ENCODE measurements at places on chromosomes 2 and 18.
A peak's percentile ranks its signal among the peaks of the same experiment; 100 is the strongest.

DNA sequence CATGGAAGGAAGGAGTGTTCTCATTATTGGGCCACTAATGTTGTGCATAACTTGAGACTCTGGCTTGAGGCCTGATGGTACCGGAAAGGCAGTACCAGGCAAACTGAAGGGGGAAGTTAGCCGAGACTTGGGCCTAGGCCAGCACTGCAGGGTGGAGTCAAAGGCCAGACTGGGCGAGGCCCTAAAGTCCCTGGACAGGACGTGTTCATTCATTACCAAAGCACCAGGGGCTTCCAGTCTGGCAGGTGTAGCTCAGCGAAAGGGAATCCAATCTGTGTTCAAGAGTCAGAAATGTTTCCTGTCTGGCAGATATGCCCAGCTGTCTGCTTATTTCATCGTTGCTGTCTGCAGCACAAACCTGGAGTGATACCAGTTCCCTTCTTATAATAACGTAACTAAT, 4.7 kb upstream of the ITSN2 start:
- no peak for DNase-seq

- DNase-seq = no peak
These were observed 27.5 kb downstream of the MAP2 start for GRCh38 chr2:209451209-209451834.

GRCh38 chr2:665340-666073, 11.7 kb downstream of the TMEM18 start:
- DNase-seq = no peak

GRCh38 chr2:237403024-237403882, 10.7 kb downstream of the COL6A3 start:
- no peak for DNase-seq

DNA sequence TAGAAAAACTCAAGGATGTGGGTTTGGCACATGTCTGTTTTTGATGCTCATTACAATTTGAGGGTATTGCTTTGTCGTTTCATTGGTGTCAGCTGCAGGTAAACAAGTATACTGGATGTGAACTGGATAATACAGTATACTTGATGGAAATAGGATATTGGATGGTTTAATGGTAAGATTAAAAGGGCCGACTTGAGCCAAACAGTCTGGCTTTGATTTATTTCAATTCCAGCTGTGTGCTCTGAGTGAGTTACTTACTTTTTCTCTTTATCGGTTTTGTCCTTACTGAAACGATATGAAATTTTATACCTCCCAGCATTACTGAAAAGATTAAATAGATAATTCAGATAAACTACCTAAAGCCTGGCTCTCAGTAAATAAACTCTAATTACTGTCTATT, 227.6 kb downstream of the ASXL3 start:
- no peak for DNase-seq

DNA sequence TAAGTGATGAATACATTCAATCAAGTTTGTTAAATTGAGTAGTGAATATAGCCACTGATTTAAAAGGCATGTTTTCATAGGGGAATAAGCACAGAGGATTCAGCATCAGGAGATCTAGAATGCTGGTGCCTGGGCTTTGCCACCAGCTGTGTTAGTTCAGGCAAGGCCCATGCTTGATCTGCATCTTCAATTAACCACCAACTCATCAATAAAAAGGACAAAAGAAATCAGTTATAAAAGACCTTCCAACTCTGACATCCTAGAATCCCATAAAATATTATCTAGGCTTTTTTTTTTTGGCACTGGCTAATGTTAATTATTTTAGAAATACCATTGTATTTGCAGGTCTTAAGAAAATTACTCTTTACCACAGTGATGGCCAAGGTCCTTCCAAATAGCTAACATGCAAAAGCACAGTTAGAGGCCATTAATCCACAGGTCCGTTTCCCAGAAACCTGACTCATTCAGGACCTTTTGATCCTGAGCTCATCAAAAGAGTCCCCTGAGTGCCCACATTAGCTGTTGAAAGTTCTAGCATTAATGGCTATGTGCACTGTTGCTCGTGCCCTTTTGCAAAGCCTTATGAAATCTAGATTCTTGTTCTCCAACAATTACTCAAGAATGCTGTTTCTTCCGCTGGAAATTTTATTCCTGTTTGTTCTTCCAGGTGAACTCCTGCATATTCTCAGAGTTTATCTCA, 170.0 kb downstream of the CYRIA start:
- DNase-seq = no peak

DNA sequence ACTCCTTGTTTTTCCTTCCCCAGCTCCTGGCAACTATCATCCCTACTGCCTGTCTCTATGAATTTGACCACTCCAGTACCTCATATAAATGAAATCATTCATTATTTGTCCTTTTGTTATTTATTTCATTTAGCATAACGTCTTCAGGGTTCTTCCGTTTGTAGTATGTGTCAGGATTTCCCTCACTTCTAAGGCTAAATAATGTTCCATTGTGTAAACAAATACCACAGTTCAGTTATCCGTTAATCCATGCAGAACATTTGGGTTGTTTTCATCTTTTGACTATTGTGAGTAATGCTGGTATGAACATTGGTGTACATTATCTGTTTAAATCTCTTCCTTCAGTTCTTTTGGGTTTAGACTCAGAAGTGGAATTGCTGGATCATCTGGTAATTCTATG, 18.8 kb downstream of the DYNC2LI1 start:
- DNase-seq = no peak

DNA sequence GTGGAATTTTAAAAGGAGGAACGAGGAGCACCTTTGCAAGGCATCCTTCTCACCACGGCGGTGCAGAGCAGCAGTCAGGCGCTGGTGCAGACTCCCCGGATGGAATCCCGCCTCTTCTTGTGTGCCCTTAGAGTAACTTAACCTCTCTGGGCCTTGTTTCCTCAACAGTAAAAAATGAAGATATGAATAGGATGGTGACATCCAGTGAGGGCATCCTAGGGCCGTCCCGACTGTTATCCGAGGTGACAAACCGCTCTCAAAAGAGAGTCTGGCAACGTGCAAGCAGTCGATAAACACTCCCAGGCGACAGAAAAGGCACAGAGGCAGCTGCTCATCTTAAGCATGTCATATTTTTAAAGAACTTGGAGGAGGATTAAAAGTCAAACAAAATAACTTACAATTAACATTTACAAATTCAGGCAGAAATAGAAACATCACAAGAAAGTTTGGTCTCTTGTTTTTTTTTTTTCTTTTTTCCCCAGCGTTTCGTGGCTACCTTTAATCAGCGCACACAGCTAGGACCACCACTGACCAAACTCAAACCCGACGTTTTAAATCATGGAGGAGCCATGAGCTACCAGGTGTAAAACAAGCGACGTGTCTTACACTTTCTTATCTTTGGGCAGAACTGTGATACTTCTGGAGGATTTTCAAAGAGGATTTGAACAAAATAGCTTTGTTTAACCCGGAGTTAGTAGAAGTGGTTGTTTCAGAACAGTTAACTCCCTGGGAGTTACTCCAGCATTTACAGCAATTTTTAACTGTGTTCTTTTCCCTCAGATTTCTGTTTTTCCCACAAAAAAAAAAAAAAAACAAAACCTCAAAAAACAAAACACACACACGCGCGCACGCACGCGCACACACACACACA, 2.1 kb downstream of the MBP start:
- peak; percentile 28 for DNase-seq

- DNase-seq = no peak
These were observed 142.8 kb downstream of the TMEM17 start for GRCh38 chr2:62363166-62363565.

DNA sequence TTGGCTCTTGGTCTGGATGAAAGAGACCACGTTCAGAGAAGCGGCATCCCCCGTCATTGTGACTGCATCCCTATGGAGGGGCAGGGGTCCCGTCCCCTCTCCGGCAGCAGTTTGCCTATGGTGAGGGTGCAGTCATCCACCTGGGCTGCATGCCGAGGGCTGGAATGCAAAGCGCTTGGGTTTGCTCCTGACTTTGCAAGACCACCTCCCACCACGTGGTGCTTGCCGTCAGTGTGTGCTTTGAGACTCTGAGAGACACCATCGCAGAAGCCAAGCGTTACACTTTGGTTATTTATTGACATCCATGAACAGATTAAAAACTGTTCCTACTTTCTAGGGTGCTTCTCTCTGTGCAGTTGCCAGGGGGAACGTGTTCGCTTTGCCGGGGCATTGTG, 59.5 kb downstream of the SH3RF3 start:
- no peak for DNase-seq

- DNase-seq = no peak
These were observed 115.8 kb upstream of the FSHR start for GRCh38 chr2:49270091-49270490.

DNA sequence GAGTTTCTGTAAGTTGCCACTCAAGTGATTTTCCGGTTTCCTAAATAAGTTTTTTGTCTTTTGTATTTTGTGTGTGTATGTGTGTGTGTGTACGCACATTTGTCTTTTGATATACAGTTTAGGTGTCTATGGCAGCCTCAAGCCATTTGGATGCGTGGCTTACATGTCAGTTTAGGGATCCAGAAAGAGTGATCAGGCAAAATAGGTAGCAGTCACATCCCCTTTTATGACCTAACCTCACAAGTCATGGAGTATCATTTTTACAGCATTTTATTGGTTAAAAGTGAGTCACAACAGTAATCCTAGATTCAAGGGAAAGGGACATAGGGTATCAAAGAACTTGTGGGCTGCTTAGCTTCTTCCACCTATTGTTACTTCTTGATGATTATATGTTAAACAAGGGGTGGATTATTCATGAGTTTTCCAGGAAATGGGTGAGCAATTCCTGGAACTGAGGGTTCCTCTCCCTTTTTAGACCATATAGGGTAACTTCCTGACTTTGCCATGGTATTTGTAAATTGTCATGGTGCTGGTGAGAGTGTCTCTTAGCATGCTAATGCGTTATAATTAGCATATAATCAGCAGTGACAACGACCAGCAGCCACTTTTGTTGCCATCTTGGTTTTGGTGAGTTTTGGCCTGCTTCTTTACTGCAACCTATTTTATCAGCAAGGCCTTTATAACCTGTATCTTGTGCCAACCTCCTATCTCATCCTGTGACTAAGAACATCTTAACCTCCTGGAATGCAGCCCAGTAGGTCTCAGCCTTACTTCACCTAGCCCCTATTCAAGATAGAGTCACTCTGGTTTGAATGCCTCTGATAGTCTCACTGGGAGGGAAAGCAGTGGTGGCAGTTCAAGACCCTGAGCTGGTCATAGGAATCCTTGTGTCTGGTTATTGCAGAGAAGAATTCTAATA, 8.6 kb upstream of the SOCS6 start:
- DNase-seq = no peak

DNA sequence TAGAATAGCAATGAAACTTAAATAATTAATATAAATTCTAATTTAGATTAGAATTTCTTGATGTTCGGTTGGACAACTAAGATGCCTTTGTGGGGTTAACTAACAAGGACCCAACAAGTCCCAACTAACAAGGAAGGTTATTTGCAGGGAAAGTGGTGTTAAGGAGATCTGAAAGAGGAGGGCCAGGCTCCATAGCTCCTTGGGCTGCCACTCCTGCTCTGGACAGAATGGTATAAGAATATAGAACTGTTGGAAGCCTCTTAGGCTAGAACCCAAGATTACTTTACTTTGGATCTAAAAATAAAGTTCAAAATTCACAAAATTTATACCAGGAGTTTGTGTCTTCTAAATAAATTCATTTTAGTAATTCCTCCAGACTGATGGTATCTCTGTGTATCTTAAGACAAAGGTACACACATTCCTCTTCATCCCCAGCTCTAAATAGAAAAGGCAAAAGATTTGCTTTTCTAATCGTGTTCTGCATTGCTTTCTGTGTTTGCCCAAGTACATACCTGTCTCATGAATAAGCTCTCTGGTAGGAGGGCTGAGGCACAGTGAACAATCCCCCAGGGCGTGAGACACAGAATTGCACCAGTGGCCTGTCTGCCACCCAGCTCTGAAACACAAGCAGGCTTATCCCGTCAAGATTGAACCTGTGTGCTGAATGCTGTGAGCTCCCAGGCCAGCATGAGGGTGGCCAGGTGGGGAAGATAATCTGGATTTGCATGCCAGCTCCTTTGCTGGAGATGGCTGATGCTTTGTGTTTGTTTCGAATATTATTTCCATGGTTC, 176.0 kb downstream of the ACKR3 start:
- DNase-seq = no peak

GRCh38 chr2:150426315-150426714, 61.2 kb downstream of the RND3 start:
- DNase-seq = no peak

DNA sequence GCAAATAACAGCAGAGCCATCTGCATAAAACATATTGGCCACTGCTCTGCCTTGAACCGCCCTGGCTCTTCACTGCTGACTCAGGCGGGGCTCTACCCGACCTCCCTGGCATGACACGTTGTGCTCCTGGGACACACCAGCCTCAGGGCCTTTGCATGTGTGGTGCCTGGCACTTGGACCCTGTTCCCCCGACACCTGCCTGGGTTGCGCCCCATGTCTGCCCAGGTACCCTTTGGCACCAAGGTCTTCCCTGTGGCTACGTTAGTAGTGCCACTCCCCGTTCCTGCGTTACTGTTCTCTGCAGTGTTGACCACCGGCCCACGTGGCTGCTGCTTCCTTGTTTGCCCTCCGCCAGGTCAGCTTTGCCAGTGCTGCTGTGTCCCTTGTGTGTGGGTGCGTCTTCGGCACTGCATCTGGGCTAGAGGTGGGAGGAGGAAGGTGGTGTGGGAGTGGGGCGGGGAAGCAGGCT, 20.3 kb downstream of the ATG4B start:
- DNase-seq = no peak

GRCh38 chr2:74227646-74228045, 29.2 kb downstream of the MTHFD2 start:
- DNase-seq = no peak

DNA sequence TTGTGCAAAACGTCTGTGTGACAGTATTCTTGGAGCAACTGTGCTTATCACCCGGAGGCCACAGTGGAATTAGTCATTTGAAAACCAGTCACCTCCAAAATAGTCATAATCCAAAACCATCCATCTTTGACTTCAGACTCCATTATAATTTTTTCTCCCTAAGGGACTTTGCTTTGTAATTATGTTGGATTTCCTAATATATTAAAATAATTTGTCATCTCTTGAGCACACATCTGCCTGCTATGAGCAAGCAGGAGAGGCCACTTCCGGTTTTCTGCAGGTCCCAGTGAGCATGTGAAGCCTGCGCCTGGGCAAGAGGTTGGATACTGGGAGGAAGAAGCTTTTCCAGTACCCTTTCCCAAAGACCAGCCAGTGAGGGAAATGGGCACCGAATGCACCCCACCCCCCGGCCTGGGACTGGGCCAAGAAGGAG, 57.7 kb downstream of the ODC1 start:
- DNase-seq = no peak

Measured in CD4-positive, alpha-beta T cell treated with Interleukin-4 for 4 hours (primary cell).